Neural cell (in vitro differentiated cells): ENCODE measurements at places on chromosomes 7 and 10. TPM values are rescaled to one million over a fixed set of nuclear protein-coding genes. Genes with fewer than 3 reads are reported as not detected.

EPHB6 gene
- 14.8 and 25.3 TPM in 2 replicates for polyA plus RNA-seq

FGL2 gene
- 0.10 and 0.22 TPM in 2 replicates for polyA plus RNA-seq

GPR158 gene
- polyA plus RNA-seq, result 1.7 and 2.1 TPM in 2 replicates

RADIL gene
- polyA plus RNA-seq, result 4.1 and 6.6 TPM in 2 replicates

WNT16 gene
- not detected in 2 replicates for polyA plus RNA-seq

ANKRD26 gene
- polyA plus RNA-seq, result 14.7 and 14.9 TPM in 2 replicates

LIPF gene
- not detected in 2 replicates for polyA plus RNA-seq

KNDC1 gene
- 4.3 and 11.8 TPM in 2 replicates for polyA plus RNA-seq

ABCB4 gene
- not detected in 2 replicates for polyA plus RNA-seq

NPSR1 gene
- not detected in 2 replicates for polyA plus RNA-seq

TMEM106B gene
- polyA plus RNA-seq, result 39.4 and 61.4 TPM in 2 replicates

SLC13A4 gene
- polyA plus RNA-seq, result 1.4 TPM in 1 of 2 replicates, not detected in the other

TECTB gene
- not detected in 2 replicates for polyA plus RNA-seq

ENTPD1 gene
- polyA plus RNA-seq, result 0.14 and 0.57 TPM in 2 replicates

ANXA11 gene
- not detected in 2 replicates for polyA plus RNA-seq

WBP1L gene
- polyA plus RNA-seq, result 20.8 and 22.2 TPM in 2 replicates

CRYGN gene
- polyA plus RNA-seq, result not detected in 2 replicates

NODAL gene
- 0.46 TPM in 1 of 2 replicates, not detected in the other for polyA plus RNA-seq

STEAP2 gene
- polyA plus RNA-seq, result 4.6 and 5.9 TPM in 2 replicates

DPYSL4 gene
- polyA plus RNA-seq, result 116 and 143 TPM in 2 replicates

MMRN2 gene
- polyA plus RNA-seq, result 0.15 TPM in 1 of 2 replicates, not detected in the other

TRPV5 gene
- 0.52 TPM in 1 of 2 replicates, not detected in the other for polyA plus RNA-seq

TAX1BP1 gene
- 96.7 and 115 TPM in 2 replicates for polyA plus RNA-seq

PRF1 gene
- polyA plus RNA-seq, result not detected in 2 replicates

C10orf105 gene
- polyA plus RNA-seq, result 0.11 TPM in 1 of 2 replicates, not detected in the other

THSD7A gene
- polyA plus RNA-seq, result 18.1 and 18.5 TPM in 2 replicates

EPHA1 gene
- polyA plus RNA-seq, result not detected in 2 replicates

CXCL12 gene
- polyA plus RNA-seq, result 0.14 and 0.54 TPM in 2 replicates

KCNK18 gene
- polyA plus RNA-seq, result not detected in 2 replicates

PON2 gene
- polyA plus RNA-seq, result 23.1 and 28.1 TPM in 2 replicates

SFTPA1 gene
- not detected in 2 replicates for polyA plus RNA-seq

TRIL gene
- polyA plus RNA-seq, result 1.4 TPM in 2 replicates

PHYH gene
- 7.7 and 9.1 TPM in 2 replicates for polyA plus RNA-seq

LMOD2 gene
- not detected in 2 replicates for polyA plus RNA-seq

ADCY1 gene
- 14.8 and 18.7 TPM in 2 replicates for polyA plus RNA-seq

ITPRID1 gene
- polyA plus RNA-seq, result not detected in 2 replicates

SPDYE11 gene
- polyA plus RNA-seq, result 0.48 and 0.87 TPM in 2 replicates

GPR15LG gene
- not detected in 2 replicates for polyA plus RNA-seq

STRIP2 gene
- polyA plus RNA-seq, result 7.4 and 8.0 TPM in 2 replicates

AIFM2 gene
- polyA plus RNA-seq, result 0.42 and 0.78 TPM in 2 replicates

GIMAP6 gene
- polyA plus RNA-seq, result not detected in 2 replicates

PRPS1L1 gene
- polyA plus RNA-seq, result not detected in 2 replicates

INA gene
- 349 and 379 TPM in 2 replicates for polyA plus RNA-seq

IFRD1 gene
- 249 and 270 TPM in 2 replicates for polyA plus RNA-seq

IRF5 gene
- polyA plus RNA-seq, result not detected in 2 replicates

GIMAP5 gene
- polyA plus RNA-seq, result not detected in 2 replicates

IGF2BP3 gene
- polyA plus RNA-seq, result 26.3 and 29.6 TPM in 2 replicates

PPP3CB gene
- polyA plus RNA-seq, result 101 and 102 TPM in 2 replicates

VAX1 gene
- polyA plus RNA-seq, result 0.63 and 0.70 TPM in 2 replicates

ACTL6B gene
- 339 and 389 TPM in 2 replicates for polyA plus RNA-seq

TAS2R5 gene
- 5.1 and 9.4 TPM in 2 replicates for polyA plus RNA-seq

CPA5 gene
- polyA plus RNA-seq, result not detected in 2 replicates

IFIT3 gene
- 0.24 TPM in 1 of 2 replicates, not detected in the other for polyA plus RNA-seq

UNC5B gene
- 1.8 and 2.0 TPM in 2 replicates for polyA plus RNA-seq

PALD1 gene
- 0.98 and 1.1 TPM in 2 replicates for polyA plus RNA-seq
